ENCODE measurements at places on chromosomes 11 and 22. TPM values are rescaled to one million over a fixed set of nuclear protein-coding genes. Genes with fewer than 3 reads are reported as not detected.

ZNF214 gene
- 2.4 TPM for total RNA-seq

REXO2 gene
- 71.6 TPM for total RNA-seq

TREH gene
- not detected for total RNA-seq

SOX6 gene
- total RNA-seq = 21.0 TPM

TMEM191B gene
- total RNA-seq = 1.3 TPM

RGL4 gene
- 0.15 TPM for total RNA-seq

PRODH gene
- total RNA-seq = 1.8 TPM

DENND6B gene
- total RNA-seq = 3.6 TPM

KCNJ5 gene
- total RNA-seq = 0.05 TPM

KCTD14 gene
- 0.97 TPM for total RNA-seq

RBMXL2 gene
- total RNA-seq = not detected

APOA1 gene
- total RNA-seq = 1.2 TPM

CLCF1 gene
- total RNA-seq = 12.6 TPM

CALCA gene
- not detected for total RNA-seq

PRDX5 gene
- total RNA-seq = 264 TPM

FAM76B gene
- 24.2 TPM for total RNA-seq

CTSW gene
- total RNA-seq = not detected

KRTAP5-10 gene
- total RNA-seq = 0.23 TPM

P2RX6 gene
- not detected for total RNA-seq

LINC01488 gene
- not detected for total RNA-seq

HBG2 gene
- total RNA-seq = 0.82 TPM

INS gene
- total RNA-seq = not detected

TNNT3 gene
- not detected for total RNA-seq

CDC42BPG gene
- 4.1 TPM for total RNA-seq

ACTN3 gene
- total RNA-seq = 0.21 TPM
